ENCODE measurements at places on chromosomes 4 and X. TPM values are rescaled to one million over a fixed set of nuclear protein-coding genes. Genes with fewer than 3 reads are reported as not detected.

Gene MAGEC2
- total RNA-seq: not detected

Gene TRIML2
- total RNA-seq: not detected

Gene FRG2
- total RNA-seq: not detected

Gene TMPRSS11E
- total RNA-seq: not detected

Gene HSD17B13
- total RNA-seq: 0.15 TPM

Gene DSPP
- total RNA-seq: not detected

Gene TMEM150C
- total RNA-seq: 19.6 TPM

Gene ASMT
- total RNA-seq: not detected
